Stimulated activated CD4-positive, alpha-beta T cell treated with anti-CD3 and anti-CD28 coated beads, TNF-alpha, amount 100 ng/mL, for 1 hour (primary cell): ENCODE measurements at places on chromosomes 6 and 20.

GRCh38 chr6:7238900-7239589 lies 74.0 kb downstream of the SSR1 start:
- DNase-seq, result peak; percentile 67

DNA sequence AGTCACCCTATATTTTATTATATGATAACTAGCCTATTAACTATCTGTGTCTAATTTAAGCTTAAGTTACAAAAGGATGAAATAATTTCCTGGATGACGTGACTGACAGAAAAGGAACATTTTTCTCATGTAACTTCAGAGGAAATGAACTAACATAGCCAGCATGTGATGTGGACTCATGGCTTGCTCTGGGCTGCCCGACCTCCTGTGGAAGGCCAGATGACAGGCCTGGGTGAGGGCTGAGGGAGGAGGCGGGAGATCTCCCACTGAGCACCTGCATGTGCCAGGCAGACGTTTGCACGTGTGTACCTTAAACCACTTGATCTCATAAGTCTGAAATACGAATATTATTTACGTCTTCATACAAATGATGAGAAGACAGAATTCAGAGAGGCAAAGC lies 321.1 kb downstream of the SYNE1 start:
- DNase-seq, result no peak

DNA sequence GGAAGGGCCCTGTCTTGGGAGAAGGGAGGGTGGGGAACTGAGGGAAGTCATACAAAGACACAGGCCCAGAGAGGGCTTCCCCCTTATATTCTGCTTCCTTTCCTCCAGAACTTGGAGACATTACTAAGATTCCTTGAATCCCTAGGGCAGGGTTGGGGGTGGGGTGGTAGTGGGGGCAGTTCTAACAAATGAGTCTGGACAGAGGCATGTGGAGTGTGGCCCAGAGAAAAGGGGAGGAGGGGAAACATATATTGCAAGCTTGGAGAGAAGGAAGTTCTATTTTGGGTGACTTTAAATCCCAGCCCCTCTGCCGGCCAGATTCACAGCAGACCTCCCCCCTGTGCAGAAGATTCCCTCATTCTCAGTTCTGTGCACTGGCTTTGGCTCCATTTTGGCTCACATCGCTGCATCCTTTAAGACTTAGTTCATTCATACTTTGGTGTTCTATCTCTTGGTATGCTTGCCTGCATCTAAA lies 43.7 kb downstream of the DAAM2 start:
- DNase-seq, result no peak

DNA sequence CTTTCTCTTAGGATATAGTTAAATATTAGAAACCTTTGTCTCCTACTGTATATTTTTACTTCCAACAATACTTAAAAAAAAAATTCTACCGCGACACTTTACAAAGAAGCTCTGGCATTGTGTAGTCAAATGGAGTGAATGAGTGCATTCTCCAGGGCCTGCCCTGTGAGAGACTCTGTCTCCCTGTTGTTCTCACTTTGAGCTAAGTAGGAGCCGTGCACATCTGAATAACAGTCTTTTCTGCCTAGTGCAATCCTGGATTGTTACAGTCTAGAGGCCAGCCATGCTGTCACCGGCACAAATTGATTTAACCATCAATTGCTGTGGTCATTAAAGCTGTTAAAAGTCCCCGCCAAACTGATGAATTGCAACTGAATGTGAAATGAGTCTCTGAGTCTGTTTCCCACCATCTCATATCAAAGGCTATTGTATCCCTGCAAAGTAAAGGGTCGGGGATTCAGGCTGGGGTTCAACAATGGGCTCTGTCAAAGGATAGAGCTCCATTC lies 156.0 kb downstream of the RFPL4B start:
- DNase-seq, result no peak

DNA sequence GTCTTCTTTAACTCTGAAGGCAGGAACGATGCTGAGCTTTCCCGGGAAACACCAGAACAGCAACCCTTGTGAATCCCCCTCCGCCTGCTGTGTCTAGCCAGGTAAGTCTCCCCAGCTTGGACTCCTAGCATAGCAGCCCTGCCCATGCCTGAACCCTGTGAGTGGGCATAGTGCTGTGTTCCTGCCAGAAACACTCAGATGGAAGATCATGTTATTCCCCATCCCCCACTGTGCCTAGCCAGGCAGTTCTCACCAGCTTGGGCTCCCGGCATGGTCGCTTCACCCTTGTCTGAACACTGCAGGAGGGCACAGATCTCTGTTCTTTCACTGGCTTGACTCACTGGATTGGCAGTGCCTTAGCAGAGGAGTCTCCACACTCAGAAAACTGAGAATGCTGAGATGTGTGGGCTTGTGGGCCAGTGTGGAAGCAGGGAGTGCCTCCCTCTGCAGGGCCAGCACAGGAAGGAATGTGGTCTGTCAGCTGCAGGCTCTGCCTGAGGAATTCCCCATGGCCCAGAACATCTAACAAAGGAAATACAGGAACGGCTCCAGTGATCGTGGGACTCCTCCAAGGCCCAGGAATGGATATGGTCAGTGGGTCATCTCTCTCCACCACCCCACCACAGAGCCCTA lies 440.1 kb upstream of the ADGRB3 start:
- no peak for DNase-seq

DNA sequence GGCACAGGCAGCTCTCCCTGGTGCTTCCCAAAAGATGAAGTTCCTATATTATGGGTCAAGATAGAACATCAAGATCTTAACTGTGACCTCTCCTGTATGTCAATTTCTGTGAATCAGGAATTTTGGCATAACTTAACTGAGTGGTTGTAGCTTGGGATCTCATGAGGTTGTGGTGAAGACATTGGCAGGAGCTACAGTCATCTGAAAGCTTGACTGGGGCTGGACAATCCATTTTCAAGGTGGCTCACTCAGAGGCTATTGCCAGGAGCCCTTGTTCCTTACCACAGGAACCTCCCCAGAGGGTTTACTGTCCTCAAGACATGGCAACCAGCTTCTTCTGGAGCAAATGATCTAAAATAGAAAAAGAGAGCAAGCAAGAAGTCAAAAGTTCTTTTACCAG lies 252.2 kb downstream of the ADGB start:
- DNase-seq, result no peak

DNA sequence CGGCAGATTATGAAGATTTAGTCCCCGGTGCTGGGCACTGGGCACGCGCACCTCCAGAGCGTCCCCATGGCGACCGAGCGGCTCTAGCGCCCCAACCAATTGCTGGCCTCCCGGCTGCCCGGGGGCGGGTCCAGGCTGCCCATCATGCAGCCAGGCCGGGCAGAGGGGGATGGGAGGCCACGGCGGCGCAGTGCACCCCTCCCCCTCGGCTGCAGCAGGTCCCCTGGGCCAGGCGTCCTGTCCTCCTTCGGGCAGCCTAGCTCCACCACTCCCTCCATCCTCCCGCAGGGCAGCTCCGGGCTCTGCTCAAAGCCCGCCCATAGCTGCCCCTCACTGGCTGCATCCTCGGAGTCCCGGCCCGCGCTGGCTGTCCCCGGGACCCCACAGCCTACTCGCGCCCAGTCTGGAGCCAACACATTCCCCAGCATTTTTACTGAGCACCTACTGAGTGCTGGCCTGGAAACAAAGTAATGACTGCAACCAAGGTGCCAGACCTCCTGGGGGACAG lies 99.4 kb downstream of the ASXL1 start:
- no peak for DNase-seq

- DNase-seq, result no peak
These were observed 112.6 kb upstream of the TRAF3IP2 start for GRCh38 chr6:111718326-111718725.

- no peak for DNase-seq
These were observed 10.4 kb downstream of the CALHM6 start for GRCh38 chr6:116471531-116471930.

- DNase-seq, result no peak
These were observed 67.1 kb downstream of the FYN start for GRCh38 chr6:111806165-111806547.

DNA sequence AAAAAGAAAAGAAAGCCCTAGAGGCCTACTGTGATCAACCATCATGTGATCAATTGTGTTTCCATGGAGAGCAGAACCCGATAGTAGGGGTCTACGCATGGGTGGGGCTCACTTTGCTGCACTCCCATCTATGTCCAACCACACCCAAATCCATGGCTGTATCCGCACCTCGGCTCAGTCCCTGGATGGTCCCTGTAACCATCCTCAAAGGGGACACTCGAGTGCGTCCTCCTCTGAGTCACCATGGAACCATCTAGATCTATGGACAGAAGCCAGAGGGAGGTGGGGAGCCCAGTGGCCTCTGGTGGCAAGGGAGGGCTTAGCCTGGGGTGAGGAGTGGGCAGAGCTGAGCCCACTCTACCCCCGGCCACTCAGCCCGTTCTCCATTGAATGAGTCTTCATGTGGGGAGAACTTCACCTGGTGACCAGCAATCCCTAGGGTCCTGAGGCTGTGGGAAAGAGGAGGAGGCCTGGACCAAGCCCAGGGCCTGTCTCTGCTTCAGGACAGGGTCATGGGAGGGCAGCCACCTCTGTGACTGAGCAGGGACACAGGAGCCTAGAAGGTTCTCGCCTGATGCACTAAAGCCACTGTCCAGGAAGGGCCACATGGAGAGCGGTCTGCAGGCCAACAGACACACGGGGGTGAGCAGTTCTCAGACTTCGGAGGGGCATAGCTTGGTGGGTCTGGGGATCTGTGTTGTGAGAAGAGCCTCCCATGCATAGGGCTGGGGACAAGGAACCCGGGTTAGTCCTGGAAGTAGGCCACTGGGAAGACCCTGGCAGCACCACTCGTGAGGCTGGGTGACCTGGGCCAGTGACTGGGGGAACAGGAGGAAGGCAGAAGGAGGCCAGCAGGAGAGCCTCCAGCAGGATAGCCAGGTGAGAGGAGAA lies 19.3 kb downstream of the RAET1L start:
- no peak for DNase-seq

DNA sequence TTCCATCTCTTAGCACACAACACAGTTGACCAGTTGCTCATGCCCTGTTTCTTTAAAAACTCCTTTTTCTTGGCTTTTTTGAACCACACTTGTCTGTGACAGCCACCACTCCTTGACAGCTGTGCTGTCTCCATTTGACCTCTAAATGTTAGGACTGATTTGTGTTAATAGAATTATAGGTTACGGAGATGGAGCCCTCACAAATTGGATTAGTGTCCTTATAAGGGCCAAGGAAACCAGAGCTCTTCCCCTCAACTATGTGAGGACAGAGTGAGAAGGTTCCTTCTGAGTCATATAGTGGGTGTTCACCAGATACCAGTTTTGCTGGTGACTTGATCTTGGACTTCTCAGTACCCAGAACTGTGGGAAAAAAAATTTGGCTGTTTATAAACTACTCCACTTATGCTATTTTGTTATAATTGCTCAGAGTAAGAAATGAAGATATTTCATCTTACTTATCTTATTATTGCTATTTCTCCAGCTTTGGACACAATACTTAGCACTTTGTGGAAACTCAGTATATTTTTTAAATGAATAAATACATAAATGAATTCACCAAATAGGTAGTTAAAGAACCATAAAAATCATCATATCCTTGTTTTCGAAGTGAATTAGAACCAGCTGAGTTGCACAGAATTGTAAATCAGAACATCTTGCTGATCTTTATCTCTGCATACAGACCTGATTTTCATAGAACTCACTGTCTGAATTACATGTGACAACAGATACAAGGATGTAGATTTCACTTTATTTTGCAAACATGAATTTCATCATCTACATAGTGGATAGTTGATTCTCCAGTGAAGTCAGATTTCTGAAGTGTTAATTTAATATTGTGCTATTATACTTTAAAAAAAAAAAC lies 598.5 kb upstream of the IRAK1BP1 start:
- no peak for DNase-seq

DNA sequence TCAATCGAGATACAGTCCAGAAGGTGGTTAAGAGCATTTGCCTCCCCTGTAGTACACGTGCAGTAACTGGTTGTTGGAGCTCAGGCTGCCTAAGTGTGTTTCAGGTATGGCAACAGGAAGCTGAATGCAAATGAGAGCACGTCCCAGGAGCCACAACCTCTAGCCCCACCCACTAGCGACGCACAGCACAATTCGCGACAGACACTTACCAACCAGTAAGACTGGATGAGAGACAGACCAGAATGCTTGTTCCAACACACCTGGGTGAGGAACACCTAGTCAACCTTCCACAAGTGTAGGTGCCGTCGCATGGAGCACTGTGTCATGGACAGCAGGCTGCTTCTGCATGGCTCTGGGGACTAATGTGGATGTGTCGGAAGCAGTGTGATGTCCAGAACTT lies 7.2 kb upstream of the SERPINB1 start:
- no peak for DNase-seq

DNA sequence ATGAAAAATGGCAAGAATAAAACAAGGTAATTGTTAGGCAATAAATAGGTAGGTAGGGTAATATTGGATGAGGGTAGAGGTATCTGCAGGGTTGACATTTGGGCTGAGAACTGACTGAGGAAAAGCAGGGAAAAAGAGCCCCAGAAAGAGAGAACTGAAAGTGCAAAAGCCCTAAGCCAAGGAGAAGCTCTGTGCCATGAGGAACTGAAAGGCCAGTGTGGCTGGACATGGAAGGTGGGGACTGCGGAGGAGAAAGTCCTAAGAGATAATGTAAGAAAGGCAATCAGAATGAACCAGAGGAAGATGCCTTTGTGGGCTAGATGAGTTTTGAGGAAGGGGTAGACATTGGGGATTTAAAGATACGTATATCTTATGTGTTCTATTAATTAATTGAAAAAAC lies 9.9 kb upstream of the HIVEP2 start:
- DNase-seq, result no peak

DNA sequence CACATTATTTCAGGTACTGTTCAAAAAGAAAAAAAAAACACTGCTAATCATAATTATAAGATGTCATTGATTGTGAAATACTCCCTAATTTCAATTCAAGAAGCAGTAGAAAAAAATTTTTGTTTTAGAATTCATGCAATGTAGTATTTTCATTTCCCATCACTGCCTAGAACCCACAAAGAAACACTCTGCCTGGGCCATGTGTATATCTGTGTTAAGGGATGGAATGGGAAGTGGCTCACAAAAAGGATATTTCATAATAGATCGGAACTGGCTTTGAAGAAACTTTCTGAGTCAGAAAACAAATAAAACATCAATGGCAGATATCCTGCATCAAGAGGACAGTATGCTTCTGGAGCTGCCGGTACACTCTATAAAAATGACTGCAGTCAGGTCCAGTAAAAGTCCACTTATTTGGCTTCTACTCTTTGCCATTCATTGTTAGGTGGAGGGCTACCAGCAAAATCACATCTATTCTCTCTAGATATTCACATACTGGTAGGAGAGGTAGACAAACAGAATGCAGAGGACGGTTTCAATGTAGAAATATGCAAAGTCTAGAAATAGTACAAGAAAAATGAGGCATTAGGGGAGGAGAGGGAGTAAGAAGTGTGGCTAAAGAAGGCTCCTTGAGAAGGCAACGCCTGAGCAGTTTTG lies 135.0 kb upstream of the TNFAIP3 start:
- no peak for DNase-seq

DNA sequence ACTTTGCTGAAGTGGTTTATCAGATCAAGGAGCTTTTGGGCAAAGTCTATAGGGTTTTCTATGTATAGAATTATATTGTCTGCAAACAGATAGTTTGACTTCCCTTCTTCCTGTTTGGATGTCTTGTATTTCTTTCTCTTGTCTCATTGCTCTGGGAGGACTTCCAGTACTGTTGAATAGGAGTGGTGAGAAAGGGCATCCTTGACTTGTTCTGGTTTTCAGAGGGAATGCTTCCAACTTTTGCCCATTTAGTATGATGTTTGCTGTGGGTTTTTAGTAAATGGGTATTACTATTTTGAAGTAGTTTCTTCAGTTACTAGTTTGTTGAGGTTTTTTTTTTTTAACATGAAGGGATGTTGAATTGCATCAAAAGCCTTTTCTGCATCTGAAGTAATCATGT lies 36.1 kb downstream of the KCNS1 start:
- no peak for DNase-seq
